ENCODE measurements at places on chromosomes 5 and 9.

- DNase-seq = no peak
These were observed 500.5 kb downstream of the TMEM232 start for GRCh38 chr5:110225949-110226348.

DNA sequence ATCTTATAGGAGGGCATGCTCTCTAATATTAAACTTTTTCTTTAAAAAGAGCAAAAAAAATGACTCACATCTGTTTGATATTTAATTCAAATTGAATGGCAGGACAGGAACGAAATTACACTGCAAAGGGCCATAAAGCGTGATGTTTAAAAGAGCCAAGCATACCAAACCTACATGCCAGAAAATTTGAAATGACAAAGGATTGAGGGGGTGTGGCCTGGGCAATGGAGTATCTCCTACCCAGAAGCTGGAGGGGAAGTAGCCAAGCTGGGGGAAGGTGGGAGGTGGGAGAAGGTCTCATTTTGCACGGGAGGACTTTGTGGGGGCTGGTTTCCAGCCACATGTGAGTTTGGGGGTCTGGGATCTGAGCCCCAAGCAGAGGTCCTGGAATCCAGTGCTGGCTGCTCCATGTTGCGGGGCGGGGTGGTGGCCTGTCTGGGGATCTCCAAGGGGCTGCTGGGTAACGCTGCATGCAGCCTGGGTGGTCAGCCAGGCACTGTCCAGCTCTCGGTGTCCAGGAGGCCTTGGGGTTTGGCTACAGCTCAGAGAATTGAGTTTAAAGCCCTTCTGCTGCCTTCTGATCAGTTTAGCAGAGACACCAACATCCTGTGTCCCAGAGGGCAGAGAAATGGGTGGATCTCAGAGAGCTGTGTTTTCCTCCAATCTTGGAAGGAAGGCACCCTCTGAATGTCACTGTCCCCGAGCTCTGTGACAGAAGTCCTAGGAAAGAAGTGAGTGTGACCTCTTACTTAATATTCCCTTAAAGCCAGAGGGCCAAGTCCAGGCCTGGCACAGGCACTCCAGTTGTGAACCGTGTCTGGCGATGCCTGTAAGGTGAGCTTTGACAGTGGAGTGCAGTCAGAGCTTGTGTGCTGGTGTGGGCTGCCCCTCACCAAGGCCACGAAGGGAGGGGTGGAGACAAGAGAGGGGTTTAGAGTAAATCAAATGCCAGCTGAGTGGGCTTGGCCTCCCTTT, 7.6 kb downstream of the DCANP1 start:
- peak; percentile 30 for DNase-seq

DNA sequence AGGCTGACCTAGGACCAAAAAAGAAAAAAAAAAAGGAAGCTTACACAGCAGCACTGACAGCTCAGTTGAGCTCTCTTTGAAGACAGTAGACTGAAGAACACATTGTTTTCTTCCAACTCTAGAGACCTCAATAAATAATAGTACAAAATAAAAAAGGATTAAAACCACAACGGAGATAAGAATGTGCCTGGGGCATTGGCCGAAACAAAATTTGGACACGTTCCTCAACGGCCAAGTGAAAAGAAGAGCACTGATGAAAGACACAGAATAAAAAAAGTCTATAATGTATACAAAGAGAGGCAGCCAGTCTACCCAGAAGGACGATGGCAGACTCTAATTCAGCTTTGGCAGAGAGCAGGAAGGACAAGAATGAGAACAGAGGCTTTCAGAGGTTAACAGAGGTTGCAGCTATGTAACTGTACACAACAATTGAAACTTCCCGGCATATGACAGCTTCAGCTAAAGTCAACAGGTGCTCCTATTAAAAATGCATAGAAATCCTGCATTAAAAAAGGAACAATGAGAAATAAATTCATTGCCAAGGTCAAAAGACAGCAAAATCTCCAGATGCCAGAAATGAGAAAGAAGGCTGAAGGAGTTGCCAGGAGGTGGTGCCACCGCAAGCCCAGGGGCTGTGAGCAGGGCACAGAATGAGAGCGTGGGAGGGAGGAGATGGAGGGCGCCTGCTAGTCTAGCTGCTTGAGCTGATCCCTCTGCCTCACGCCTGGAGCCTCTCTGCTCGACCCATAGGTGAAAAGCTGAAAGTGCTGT, 113.9 kb downstream of the DCP2 start:
- peak; percentile 64 for DNase-seq

- no peak for DNase-seq
These were observed 339.6 kb downstream of the DEPDC1B start for GRCh38 chr5:60360355-60360754.

DNA sequence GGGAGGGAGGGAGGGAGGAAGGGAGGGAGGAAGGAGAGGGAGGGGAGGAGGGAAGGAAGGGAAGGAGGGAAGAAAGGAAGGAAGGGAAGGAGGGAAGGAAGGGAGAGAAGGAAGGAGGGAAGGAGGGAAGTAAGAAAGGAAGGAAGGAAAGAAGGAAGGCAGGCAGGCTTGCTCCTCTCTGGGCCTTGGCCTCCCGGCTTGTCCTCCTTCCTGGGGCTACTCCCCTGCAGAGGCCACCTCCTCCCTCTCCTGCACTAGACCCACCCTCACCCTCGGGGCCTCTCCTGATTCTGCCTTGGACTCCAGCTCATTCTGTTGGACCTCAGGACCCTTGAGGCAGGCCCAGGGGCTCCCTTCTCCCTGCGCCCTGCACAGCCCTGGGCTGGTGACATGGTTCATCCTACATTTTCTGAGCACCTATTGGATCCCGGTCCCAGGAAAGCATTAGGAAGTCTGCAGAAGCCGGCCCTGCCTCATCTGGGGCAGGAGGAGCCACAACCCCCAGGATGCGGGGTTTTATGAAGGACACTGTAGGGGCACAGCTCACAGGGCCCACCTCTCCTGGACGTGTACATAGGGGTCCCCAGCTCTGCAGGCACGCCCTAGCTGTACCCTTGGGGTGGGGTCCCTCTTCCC, 23.0 kb downstream of the LHX3 start:
- DNase-seq = no peak

DNA sequence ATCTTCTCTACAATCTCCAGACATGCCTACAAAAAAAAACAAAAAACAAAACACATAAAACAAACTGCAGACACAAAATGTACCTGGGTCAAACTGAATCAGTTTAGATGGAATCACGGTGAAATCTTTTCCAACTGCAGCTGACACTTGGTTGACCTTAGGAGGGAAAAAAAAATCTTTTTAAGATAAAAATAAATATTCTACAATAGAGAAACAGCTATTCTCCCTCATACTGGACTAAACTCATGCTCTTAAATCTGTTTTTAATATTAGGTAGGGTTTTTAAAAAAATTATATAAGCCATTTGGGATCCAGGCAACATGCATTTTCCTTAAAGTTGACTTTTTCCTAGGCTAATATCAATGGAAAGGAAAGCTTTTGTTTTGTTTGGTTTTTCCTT, 33.8 kb upstream of the CER1 start:
- DNase-seq = no peak

GRCh38 chr9:85658716-85659115, 83.0 kb downstream of the AGTPBP1 start:
- DNase-seq = no peak

DNA sequence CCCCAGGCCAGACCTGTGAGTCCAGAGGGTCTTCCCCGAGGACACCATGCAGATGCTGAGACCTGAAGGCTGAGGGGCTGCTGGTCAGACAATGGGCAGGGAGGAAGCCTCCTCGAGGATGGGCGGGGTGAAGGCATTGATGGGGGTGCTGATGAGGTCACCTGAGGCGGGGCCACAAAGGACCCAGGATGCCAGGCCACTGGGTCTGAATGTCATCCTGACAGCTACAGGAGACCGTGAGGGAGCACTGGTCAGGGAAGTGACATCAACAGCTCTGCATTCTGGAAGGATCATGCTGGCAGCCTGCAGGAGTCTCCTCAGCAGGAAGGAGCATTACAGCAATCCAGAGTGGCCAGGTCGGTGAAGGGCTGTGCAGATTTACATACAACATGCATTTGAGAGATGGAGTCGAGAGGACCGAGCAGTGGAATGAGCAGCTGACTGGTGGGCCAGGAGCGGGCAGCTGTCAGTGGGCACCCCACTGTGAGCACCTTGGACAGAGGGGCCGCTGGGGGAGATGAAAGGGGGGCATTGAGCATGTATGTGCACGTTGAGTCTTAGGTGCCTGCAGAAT, 77.7 kb upstream of the ADAMTS2 start:
- DNase-seq = no peak

DNA sequence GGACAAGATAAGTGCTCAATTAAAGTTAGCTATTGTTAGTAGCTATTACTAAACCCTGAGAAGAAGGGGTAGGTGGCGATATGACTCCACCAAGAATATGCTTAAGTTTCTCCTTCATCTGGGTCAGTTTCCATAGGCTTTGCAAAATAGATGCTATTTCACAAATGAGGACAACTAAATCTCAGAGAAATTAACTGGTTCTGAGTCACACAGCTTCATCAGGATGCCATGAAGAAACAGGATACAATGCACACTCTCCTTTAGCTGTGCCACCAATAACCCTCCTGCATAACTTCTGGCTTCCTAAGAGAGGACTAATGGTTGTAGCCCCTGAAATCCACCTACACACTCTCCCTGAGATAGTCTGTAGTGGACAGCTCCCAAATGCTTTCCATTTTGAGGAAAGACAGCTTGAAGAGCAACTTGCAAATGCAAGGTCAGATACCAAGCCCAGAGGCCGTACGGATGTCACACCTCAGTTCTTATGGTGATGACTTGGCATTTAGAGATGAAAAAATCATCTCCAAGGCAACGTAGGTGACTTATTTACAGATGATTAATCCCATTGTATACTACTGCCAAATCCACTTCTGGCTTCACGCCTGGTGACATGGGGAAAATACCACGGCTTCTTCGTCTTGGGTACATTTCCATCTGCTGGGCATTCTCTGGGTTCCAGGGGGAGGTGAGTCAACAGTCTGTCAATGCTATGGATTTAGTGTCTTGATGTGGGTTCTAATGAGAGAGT, 251.4 kb upstream of the IL12B start:
- no peak for DNase-seq

DNA sequence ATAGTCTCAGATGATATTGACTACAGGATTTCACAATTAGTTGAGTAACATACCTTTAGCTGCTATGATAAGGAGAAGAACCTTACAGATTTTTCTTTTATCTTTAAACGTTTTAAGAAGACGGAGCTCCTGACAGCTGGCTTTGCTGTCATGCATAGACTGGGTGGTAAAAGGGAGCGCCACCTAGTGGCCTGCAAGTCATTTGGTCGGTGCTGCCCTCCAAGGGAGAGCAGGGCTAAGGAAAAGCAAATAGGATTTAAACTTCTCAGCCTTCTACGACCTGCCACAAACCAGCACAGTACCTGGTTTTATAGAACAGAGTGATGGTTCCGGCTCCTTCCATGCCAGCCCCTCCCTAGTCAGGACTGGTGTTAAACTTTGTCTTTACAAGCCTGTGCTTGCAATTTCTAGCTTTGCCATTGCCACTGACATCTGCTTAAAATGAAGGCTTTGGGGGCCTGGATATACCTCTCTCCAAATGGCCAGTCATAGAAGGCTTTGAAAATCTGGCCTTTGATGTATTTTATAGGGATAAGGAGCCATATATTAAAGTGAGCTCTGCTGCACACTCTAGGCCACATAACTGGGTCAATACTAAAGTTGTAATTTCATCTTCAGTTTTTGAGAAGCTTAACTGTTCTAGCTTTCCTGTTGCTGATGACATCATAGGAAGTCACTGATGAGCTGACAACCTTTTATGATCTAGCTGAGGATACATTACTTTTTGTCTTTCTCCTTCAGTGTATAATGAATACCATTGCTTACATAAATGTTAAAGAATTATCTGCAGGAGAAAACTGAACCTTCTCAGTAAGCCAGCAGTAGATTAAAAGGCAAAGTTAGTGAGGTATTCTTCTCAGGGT, 31.1 kb upstream of the ADAMTSL1 start:
- DNase-seq = peak; percentile 76

- DNase-seq = no peak
These were observed 94.1 kb upstream of the TRIM32 start for GRCh38 chr9:116592970-116593369.

- no peak for DNase-seq
These were observed 5.9 kb upstream of the DENND4C start for GRCh38 chr9:19224563-19224962.

DNA sequence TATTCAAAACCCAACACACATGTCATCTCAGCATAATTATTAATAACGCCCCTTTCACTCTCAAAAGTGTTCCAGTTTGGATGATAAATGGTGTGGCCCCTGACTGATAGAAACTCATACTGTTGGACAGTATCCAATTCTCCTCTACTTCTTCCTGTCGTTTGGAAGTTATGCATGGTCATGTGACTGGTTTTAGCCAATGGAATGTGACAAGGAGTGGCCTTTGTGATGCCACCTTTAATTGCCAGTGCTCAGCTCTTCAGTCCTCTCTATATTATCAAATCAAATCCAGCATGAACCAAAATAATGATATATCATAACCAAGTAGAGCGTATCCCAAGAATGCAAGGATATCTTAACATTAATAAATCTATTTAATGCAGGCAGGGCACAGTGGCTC, 117.8 kb upstream of the SPIN1 start:
- no peak for DNase-seq

- DNase-seq = no peak
These were observed 642 bp downstream of the RBM22 start for GRCh38 chr5:150700246-150700593.

- DNase-seq = no peak
These were observed 31.6 kb downstream of the TMEM161B start for GRCh38 chr5:88236866-88237642.

- DNase-seq = no peak
These were observed 1053.5 kb downstream of the NR2F1-AS1 start for GRCh38 chr5:92527311-92528078.

DNA sequence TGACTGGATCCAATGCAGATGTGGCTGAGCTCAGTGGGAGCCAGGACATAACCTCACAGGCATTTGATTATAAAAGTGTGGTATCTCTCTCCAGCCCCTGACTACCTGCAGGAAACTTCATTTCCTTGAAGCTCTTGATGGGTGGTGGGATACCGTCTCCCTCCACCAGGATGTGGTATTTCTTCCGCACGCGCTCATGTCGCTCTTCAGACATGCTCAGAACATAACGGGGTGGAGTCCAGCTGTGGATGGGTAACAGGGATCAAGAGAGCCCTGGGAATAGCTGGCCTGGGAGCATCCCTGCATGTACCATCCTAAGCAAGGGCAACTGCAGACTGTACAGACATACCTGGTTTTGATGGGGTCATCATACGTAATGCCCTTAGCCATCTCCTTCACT, 1.2 kb downstream of the DDX41 start:
- DNase-seq = no peak

GRCh38 chr9:130942084-130942483, 3.0 kb upstream of the FIBCD1 start:
- no peak for DNase-seq

- DNase-seq = no peak
These were observed 467.1 kb downstream of the ZNF608 start for GRCh38 chr5:124279146-124279876.
